ENCODE measurements at places on chromosomes 6 and 20. TPM values are rescaled to one million over a fixed set of nuclear protein-coding genes. Genes with fewer than 3 reads are reported as not detected.

The RAET1L gene
- not detected for polyA plus RNA-seq

The DUSP15 gene
- polyA plus RNA-seq: 2.4 TPM

The CDK5RAP1 gene
- polyA plus RNA-seq: 67.8 TPM

The DEFB124 gene
- 0.20 TPM for polyA plus RNA-seq

The CCN6 gene
- polyA plus RNA-seq: not detected
